Hematopoietic multipotent progenitor cell treated with erythropoietin and hydrocortisone succinate and interleukin-3 and kit ligand, for 6 days (in vitro differentiated cells): ENCODE measurements at places on chromosomes 2 and 18.

- DNase-seq: no peak
These were observed 78.8 kb downstream of the FHOD3 start for GRCh38 chr18:36376361-36376760.

DNA sequence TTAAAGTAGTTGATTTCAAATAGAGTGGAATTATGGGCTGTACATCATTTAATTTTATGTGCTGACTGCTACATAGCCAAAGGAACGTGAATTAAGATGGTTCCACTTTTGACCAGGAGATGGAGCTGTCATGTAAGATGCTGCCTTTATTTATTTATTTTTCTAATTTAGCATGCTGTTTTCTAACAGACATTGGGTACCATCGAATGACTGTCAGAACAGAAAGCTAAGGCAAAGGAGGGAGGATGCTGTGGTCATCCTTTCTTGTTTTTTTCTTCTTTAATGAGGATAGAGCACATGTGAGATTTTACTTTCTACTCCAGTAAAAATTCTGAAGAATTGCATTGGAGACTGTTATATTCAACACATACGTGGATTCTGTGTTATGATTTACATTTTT lies at the start of gene SCN2A:
SCN2A (plus strand) TSS at position 185 of the 400 bp plus-strand sequence. CDS start 56,410 bp downstream, outside the sequence.
- peak; percentile 75 for DNase-seq

DNA sequence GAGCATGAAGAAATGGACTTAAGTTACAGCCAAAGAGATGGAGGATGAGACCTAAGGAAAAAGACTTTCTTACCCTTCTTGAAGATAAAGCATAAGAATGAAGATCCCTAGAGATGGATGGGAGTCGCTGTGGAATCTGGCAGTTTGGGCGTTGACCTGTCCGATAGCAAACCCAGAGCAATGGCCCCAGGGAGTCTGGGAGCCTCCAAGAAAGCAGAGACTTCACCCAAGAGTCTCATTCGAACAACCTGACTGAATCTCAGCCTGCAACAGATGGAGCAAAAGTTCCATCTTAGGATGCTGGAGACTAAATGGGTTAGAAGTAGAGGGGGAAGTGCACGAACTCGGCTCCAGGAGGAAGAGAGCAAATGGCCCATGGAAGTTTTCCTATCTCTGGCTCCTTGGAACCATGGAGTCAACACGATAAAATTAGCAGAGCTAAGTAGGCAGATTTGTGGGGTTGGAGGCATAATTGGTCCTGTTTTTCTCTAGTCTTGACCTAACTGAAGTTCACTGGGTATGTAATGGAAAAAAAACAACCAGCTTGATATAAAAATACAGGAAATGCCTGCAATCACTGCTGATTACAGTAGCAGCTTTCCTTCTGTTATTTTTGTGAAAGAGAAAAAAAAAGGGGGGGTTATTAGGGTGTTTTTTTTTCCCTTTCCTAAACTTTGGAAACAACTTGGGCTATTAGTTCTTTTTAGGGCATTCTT lies 178.4 kb upstream of the EPAS1 start:
- no peak for DNase-seq

- peak; percentile 82 for DNase-seq
These were observed 12.0 kb downstream of the SIGLEC15 start for GRCh38 chr18:45837283-45838070.

DNA sequence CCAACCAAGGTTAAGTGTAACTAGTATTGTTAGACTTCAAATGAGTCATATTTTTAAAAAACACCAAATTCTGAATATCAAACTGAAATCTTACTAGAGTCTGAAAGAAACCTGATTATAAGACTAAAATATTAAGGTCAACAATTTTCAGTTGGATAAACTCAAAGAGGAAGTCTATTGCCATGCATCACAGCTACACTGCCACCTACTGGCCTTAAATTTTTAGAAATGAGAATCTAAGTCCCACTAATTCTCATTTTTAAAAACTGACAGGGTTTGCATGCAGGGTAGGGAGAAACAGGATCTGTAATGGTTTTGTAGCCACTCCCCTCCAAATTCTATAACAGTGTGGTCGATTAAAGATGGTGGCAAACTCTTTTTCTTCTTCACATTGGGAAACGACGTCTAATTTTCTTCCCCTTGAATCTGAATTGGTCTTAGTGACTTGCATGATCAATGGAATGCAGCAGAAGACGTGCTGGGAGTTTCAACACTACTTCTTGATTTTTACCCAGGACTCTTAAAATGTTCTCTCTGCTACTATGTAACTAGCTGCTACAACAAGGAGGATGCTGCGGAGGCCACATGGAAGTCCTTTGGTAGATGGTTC lies 176.1 kb upstream of the SESTD1 start:
- DNase-seq: peak; percentile 73

DNA sequence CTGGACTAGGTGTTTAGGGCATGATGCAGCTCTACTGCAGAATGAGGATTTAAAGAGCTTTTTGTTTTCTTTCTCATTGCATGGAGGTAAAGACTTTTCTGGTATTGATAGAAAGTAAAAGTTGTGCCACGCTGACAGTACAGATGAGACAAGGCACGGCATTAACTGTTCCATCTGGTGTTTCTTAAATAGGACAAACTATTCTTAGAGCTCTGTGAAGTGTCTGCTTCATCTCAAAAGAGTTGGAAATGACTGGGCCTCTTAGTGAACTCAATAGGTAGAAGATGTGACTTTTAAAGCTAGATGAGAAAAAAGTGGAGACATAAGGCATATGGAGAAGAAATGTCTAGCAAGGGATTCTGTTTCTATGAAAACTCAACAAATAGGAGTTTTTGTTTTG lies 321.8 kb downstream of the RPRM start:
- DNase-seq: no peak

DNA sequence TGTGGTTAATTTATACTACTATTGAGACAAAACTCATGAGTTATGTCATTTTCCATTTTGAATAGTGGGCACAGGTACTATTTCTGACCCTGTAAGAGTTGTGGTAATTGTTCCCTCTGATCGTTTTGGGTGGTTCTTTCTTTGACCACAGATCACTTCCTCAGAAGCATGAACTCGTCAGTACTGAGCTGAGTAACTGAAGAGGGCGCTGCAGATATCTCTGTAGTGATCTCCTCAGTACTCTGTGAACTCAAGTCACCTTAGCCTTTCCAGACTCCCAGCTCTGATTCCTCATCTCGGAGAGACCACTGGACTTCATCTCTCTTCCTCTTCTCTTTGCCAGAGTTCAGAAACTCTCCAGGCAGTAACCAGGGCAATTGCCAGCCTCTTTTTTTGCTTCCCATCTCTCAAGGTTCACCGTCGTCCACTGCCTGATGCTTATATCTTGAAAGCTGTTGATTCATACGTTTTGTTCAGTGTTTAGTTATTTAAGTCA lies 9.4 kb upstream of the IL1RL1 start:
- DNase-seq: peak; percentile 83

- DNase-seq: no peak
These were observed 7.8 kb downstream of the SLC66A2 start for GRCh38 chr18:79943608-79944125.

- DNase-seq: no peak
These were observed 84.7 kb upstream of the RAB27B start for GRCh38 chr18:54743605-54743995.

GRCh38 chr18:64110692-64111480 lies 38.0 kb downstream of the LINC00305 start:
- DNase-seq: no peak

- DNase-seq: peak; percentile 63
These were observed 221.9 kb downstream of the ZNF407 start for GRCh38 chr18:74819433-74820059.

GRCh38 chr2:145626301-145626700 lies 1106.4 kb upstream of the ZEB2 start:
- DNase-seq: no peak

- DNase-seq: no peak
These were observed 217.6 kb upstream of the THUMPD2 start for GRCh38 chr2:39996653-39997080.

DNA sequence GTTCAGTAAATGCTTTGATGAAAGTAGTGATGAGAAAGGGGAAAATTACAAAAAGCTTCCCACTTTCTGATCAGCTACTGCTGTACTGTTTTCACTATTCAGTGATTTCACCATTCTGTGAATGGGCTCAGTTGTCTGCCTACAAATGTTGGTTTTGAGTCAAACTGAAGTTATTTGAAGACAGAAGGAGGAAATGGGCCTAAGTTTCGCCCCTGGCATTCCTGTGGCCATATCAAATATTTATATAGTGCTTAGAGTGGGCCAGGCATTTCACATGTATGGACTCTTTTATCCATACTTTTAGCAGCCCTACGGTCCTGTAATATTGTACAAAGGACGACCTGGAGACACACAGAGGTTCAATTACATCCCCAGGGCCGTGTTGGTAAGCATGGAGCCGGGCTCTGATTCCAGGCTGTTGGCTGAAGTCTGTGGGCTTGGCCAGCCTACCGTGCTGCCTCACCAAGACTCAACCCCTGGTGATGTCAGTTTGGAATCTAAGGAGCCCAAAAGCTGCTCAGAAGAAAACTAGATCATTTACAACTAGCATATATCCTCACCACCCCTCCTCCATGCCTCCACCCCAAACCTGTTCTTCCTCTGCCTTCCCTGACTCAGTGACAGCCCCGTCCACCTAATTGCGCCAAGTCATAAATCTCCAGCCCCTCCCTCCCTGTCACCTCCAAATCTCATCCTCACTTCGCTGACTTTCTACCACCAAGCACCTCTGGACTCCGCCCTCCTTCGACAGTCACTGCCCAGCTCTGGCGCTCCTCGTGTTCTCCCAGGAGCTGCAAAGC lies 10.1 kb upstream of the GRHL1 start:
- no peak for DNase-seq

GRCh38 chr2:10721396-10722251 lies at the start of gene ATP6V1C2:
Gene ATP6V1C2, plus strand, starts transcription at chr2:10721630. Its CDS starts 1,220 bp downstream, at chr2:10722850.
- DNase-seq: peak; percentile 21

GRCh38 chr2:88765154-88765888 lies 73.8 kb downstream of the RPIA start:
- peak; percentile 86 for DNase-seq

GRCh38 chr2:152710713-152711112 lies 6.5 kb downstream of the PRPF40A start:
- DNase-seq: no peak

DNA sequence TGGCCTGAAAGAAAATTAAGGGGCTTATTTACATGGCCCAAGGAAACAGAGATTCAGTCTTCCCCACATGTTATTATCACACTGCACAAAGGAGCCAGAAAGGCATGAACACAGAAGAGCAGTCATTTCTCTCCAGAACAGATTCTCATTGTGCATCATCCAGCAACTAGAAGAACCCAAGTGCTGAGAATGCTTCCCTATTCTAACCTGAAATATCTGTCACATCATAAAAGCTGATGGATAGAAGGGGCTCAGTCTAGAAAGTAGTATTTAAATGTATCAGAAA lies 145.8 kb downstream of the TMEM163 start:
- DNase-seq: no peak

GRCh38 chr2:241901500-241902351 lies 32.2 kb downstream of the RTP5 start:
- DNase-seq: no peak

- DNase-seq: no peak
These were observed 9.9 kb upstream of the SLC9A4 start for GRCh38 chr2:102463160-102463559.

DNA sequence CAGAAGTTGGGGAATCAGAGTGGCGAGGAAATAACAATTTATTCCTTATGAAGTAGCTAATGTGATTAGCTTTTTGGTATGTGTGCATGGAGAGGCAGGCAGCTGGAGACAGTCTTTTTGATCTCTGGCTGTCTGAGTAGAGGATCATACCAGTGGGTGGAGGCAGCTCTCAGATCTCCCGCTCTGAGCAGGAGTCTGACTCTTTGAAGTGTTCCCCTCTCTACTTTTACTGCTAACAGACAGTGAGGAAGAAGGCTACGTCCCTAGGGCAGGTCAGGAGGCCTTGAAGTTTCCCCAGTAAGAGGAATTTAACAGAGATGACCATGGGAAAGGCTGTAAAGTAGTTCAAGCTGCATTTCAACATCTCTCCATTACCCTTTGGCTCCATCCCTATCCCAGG lies 111.9 kb upstream of the REG3A start:
- DNase-seq: no peak

DNA sequence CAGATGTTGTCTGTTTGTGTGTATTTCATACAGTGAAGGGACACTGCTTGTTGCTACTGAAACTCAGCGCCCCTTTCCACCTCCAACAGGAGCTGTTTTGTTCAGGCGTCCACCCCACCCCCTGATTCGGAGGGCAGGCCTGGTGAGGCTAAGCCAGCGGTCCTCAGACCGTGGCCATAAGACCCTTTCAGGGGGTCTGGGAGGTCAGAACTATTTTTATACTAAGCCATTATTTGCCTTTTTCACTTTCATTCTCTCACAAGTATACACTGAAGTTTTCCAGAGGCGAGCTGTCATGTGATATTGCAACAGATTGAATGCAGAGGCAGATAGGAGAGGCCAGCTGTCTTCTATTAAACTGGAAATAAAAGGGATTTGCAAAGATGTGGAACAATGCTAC lies 39.7 kb upstream of the IGFBP5 start:
- no peak for DNase-seq

DNA sequence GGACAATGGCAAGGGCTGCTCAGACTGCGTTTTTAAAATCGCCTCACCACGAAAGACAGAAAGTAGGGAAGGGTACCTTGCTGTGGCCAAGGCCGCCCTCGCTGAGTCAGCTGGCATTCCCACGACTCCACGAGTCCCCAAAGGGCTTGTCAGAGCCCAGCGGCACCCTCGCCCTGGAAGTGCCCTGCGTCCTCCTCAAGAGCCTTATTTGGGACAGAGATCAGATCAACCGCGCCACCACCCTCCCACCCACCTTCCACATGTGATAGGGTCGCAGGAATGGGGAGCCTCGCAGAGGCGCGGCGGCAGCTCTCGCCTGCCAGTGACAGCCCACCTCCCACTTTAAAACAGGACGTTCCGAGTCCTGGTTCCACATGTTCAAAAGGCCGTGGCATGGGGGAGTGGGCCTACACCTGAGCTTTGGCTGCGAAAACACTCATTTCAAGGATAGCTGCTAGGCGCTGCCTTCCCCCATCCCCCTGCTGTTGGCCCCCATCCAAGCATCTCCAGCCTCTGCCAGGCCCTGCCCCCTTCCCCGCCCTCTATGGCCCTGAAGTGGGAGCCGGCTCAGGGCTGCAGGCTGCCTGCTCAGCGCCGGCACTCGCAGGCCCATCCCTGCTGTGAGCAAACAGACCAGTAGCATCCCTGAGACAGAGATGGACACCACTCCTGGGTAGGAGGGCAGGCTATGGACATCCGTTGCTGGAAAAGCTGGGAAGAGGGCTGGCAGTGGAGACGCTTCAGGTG lies 38.1 kb upstream of the ARHGEF4 start:
- peak; percentile 9 for DNase-seq

GRCh38 chr2:105926960-105927678 lies 182.4 kb downstream of the NCK2 start:
- DNase-seq: no peak

DNA sequence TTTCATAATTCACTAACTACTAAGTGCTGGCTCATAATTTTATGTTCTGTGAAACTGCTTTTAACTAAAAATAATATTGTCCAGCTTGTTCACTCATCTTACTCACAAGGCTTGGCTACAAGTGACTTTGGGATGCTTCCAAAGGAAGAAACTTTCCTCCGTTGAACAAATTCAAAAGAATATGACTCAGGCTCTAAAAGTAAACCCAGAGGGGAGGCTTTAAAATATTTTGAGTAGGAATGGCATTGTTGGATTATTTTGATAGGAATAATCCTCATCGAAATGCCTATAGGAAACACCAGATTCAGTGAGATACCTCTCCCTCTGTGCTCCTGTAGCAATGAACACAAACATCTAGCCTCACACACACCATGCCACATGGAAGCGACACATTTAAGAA lies 25.2 kb upstream of the TLK1 start:
- DNase-seq: no peak
